NCI-H1417 treated with DMSO at 0.1 percent for 48 hours (cell line): ENCODE measurements at places on chromosomes 6 and 20.

GRCh38 chr20:10963717-10964266 is 290.0 kb upstream of the JAG1 start:
- DNase-seq: no peak

GRCh38 chr20:20083807-20084206 is 31.5 kb downstream of the CFAP61 start:
- DNase-seq: peak; percentile 67

GRCh38 chr6:157107915-157108651 is 215.2 kb downstream of the TMEM242 start:
- DNase-seq: no peak

- no peak for DNase-seq
Measured at GRCh38 chr6:33202799-33203198, 1.7 kb upstream of the HSD17B8 start.

- DNase-seq: no peak
Measured at GRCh38 chr20:46307139-46307998, 929 bp downstream of the CDH22 start.

GRCh38 chr6:1832844-1833787 is 223.4 kb downstream of the FOXC1 start:
- DNase-seq: no peak

- DNase-seq: peak; percentile 82
Measured at GRCh38 chr6:27019651-27020552, 227.6 kb upstream of the PRSS16 start.

DNA sequence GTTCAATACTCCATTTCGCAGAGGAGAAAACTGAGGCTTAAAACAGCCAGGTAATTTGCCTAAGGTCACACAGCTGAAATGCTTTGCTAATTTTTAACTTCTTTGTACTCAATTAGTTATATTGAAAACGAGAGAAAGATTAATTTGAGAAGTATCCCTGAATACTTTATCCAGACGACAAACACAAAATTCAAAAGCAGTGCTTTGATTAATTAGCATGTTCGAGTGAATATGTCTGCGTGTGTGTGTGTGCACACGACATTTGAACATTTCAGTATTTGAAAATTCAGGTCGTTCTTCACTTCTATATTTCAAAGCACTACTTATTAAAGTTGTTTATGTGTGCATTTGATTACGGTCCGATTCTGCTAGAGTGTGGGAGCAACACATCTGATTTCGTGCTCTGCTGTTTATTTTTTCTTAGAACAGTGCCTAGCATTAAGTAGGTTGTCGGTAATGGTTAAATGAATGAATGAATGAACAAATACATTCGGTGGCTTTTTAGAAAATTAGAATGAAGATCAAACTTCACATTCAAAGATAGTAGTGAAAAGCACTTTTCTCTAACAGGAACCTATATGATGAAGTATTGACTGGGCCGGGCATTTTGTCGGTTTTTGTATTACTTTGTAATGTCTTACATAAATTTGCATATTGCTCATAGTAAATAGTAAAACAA is 36.9 kb upstream of the SYNCRIP start:
- no peak for DNase-seq

DNA sequence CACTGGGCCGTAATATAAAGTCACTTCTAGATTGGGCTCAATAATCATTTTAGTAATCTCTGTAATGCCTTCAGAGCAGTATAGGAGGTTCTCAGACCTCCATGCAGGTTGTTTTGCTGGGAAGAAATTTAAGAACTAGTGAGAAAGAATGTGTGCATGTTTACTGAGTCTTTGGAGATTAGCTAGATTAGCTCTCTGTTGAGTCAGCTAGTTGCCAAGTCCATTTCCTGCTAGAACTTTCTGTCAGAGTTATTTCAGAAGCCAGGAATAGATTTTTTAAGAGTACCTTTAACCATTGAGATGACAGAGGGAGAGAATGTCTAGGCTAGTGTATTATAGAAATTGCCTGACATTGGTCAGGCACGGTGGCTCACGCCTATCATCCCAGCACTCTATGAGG is 33.3 kb downstream of the ORC3 start:
- DNase-seq: no peak

DNA sequence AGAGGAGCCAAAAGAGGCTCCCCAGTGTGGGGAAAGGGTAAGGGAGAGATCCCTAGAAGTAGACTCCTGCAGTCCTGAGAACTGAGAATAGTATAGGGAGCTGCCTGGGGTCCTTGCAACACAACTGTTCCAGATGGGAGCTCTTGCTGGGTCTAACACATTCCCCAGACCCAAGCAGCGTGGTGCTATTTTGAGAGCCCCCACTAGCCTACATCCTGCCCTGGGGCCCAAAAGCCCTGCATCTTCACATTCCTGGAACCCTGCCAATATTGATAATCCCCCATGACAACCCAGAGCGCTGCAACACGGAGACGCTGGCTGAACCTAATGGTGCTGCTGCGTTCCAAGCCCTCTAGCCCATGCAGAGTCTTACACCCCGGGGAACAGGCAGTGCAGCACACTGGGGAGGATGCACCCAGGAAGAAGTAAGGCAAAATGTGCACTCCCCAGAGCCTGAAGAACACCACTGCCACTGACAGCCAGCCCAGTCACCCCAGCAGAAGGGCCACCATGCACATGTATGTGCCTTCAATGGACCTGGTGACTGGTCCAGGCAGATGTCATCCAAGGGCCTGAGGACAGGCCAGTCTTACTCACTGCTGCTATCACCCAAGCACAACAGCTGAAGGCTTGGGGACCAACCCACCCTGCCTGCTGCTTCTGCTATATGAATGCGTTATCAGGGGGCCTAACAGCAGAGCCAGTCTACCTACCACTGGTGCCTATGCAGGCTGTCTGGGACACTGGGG is 7.0 kb upstream of the RNF217 start:
- DNase-seq: no peak

DNA sequence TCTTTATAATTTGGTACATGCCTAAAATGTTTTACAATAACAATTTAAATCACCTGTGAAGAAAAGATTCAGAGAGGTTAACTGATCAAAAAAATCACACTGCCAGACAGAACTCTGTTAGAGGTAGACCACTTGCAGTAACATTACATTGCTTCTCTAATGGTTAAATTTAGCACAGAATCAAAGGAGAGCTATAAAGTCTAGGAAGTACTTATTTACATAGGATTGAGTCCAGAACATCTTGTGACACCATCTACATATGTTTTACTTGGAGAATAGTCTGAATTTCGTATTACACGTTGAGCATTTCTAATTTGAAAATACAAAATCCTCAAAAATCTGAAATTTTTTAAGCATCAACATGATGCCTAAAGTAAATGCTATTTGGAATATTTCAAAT is 17.2 kb upstream of the TBC1D20 start:
- DNase-seq: no peak

DNA sequence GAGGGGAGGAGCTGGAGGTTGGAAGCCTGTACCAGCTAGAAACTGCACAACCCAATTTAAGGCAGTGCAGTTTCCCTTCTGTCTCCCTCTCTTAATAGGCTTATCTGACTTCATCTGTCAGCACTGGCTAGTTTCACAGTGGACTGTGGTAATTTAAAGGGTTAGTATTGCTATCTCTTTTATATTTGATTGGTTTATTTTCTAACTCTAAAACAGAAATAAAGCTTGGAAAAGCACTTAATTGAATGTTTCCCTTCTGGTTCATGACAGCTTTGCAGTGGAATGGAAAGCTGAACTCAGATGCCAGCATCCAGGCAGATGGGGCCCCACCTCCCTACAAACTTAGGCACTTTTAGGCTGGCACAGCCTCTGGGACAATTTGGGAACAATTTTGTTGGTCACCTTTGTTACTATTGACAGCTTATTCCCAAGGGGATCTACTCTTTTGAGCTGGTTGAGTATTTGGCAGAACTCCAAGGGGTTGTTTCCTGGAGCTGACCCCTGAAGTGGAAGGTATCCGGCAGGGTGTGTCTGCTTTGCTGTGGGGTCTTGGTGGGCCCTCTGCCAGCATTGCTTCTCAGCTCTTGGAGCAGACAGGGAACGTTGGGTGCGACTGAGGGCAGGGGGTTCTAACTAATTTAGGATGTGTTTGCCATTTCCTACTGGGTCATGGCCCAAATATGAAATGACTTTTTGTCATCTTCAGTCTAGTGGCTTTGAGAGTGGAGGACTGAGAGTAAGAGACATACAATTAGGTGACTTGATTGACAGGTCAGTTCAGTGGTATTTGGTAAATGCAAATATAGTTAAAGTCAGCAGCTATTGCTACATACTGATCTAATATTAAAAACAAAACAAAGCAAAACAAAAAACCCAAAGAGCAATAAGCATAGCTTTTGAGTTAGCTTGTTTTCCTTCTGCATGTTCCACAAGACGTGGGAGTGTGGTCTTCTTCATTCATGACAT is 9.3 kb downstream of the SH3BGRL2 start:
- DNase-seq: no peak

DNA sequence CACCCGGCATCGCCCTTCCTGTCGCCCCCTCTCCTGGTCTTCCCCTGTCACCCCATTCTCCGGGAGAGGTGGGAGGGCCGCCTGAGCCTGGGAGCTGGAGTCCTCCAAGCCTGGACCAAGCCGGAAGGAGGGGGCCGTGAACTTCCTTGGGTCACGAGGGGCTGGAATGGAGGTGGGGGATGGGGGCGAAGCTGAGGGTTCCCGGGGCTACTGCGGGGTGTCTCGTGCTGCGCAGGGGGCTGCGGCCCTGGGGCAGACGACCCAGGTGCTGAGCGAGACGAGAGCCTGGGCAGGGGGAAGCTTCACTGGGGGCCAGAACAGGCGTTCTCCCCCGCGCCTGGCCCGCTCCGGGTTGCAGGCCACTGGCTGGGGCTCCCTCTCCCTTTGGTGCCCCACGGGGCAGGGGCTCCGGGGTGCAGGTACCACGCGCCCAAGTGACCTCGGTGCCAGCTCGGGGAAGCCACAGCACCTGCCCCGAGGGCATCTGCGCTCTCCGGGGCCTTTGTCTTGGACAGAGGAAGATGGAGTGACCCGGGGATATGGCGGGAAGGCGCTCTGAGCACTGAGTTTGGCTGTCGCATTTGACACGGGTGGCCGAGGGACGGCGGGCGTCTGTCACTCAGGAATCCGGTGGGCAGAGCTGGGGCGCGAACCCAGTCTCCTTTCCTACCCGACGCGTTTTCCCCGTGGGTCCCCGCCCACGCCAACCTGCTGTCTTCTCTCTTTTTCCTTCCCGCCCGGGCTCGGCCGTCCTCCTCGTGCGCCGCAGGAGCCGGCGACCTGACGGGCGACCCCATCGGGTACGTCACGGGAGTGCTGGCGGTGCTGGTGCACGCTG is 1.2 kb downstream of the SLC35D3 start:
- DNase-seq: no peak

GRCh38 chr6:160420969-160421556 is 72.9 kb downstream of the SLC22A3 start:
- DNase-seq: no peak

GRCh38 chr6:29426654-29427053 is 11.9 kb downstream of the OR12D1 start:
- DNase-seq: no peak

DNA sequence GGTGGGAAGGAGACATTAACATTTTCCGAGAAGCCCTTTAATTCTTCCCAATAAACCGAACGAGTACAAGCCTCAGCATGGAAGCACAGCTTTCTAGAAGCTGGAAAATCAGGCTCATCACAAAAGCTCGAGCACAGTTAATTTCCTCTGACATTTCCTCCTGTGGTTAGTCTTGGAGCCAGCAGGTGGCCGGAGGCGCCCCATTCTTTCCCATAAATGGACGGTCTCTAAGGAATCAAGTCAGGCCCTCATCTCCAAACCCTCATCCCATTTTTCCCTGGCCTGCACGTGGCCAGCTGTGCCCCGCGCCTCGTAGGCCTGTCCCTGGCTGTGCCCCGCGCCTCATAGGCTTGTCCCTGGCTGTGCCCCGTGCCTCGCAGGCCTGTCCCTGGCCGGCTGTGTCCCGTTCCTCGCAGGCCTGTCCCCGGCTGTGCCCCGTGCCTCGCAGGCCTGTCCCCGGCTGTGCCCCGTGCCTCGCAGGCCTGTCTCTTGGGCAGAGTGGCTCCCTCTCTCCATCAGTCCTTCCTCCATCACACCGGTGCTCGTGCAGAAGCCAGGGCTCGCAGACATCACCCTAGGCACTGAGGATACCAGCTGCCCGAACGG is 19.7 kb upstream of the NTSR1 start:
- no peak for DNase-seq

- DNase-seq: no peak
Measured at GRCh38 chr6:20632696-20633095, 98.4 kb downstream of the CDKAL1 start.

GRCh38 chr20:61588411-61589385 is 336.6 kb downstream of the CDH4 start:
- DNase-seq: no peak

- no peak for DNase-seq
Measured at GRCh38 chr6:68108233-68108835, 526.7 kb upstream of the ADGRB3 start.

GRCh38 chr20:24473435-24474223 is 4.2 kb downstream of the SYNDIG1 start:
- no peak for DNase-seq

- no peak for DNase-seq
Measured at GRCh38 chr6:83464381-83465140, 33.7 kb upstream of the ME1 start.

- DNase-seq: no peak
Measured at GRCh38 chr6:859936-860335, 167.0 kb upstream of the EXOC2 start.

DNA sequence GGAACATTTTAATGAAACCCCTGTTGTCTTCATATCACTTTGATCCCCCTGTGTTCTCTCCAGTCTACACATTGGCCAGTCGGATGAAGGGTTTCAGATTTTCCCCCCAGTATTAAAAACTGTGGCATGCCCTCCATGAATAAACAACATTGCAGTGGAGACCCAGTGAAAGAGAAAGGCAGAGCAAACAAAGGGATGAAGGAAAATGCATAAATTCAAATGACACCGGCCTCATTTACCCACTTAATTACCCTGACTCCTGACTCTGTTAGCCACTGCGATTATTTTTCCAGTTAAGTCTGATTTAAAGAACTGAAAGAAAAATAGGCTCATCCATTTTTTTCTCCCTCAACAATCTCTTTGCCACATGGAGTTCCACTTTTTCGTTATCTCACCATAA is 569.2 kb downstream of the TFAP2B start:
- DNase-seq: no peak

- DNase-seq: no peak
Measured at GRCh38 chr6:110412360-110412759, 3.0 kb downstream of the DDO start.

GRCh38 chr6:158567871-158568401 is 8.0 kb downstream of the TMEM181 start:
- DNase-seq: no peak

DNA sequence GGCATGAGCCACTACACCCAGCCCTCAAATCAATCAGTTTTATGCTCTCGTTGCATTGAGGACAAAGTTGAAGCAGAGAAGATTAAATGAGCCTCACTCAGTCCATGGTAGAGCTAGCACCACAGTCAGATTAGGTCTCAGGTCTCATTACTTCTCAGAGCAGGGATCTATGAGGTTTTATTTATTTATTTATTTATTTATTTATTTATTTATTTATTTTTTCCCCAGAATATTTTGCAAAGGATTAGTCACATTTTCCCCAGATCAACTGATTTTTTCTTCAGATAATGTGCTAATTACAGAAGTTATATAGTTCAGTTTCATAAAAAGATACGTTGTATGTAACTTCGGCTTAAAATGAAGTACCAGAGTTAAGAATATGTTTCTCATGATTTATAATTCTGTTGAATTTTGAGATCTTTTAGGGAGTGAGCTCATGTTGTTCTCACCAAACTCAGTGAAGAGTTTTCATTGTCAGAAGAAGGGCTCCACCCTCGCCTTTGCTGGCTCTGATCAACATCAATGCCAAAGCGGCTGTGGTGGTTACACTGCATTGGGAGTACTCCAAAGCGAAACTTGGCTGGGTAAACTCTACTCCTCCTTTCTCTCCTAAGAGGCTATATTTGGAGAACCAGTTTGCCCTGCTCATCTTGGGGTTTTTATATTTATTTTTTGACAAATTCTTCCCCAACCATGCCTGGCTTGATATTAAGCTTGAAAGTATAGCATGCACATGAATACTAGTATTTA is 12.9 kb upstream of the ID4 start:
- no peak for DNase-seq
